ENCODE measurements at places on chromosomes 4 and X.

GRCh38 chr4:46793036-46793435, 116.0 kb downstream of the COX7B2 start:
- no peak for DNase-seq

- no peak for DNase-seq
These were observed 21.9 kb downstream of the CXXC4 start for GRCh38 chr4:104472766-104473165.

GRCh38 chr4:142353149-142353738, 492.9 kb downstream of the INPP4B start:
- DNase-seq: no peak

DNA sequence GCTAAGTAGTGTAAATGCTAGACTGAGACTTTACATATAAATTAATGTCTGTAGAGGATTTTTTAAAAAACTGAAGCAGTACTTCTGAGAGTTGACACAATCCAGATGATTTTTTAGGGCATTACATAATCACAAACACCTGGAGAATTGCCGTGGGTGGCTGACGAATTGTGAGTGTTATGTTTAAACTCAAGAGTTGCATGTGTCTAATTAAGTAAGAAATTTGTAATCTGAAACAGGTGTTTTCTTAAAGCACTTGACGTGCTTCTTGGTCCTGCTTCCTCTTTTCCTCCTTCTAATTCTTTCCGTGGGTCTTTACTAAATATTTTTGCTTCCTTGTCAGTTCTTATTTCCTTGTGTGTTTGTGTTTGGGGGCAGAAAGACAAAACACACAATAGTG, 27.8 kb downstream of the PIR start:
- DNase-seq: no peak

DNA sequence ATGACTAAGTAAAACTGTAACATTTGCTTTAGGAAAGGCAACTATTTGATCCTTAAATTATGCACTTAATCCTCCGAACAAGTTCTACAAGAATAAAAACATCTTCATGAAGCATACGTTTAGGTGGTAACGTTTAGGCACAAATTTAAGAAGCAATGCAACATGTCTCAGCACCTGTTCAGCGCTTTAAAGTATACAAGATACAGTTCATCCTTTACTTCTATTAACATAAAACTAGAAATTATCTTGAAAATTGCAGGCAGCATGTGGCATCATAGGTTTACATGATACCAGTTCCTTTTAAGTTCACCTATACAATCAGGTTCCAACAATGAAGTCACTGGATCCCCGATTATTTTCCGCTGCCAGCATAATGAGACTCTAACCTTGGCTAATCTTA, 1.5 kb downstream of the PLA2G12A start:
- DNase-seq: no peak

DNA sequence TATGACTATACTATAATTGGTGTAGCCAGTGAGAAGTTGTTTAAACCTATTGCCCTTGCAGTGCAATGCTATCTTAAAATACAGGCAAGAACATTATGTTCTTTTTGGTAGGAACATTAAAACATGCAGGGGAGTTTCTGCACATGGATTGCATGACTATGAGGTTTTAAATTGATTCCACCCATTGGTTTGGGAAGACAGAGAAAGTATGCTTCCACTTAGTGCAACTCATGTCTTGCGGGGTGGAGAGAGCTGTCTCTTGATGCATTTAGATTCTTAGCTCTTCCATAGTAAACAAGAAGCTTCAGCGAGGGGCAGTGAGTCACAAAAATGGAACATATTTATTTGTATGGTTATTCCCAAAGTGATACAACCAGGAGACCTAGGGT, 39.5 kb upstream of the RASL11B start:
- no peak for DNase-seq

GRCh38 chr4:120633810-120634209, 288.7 kb downstream of the PRDM5 start:
- no peak for DNase-seq

GRCh38 chr4:1682860-1683259, 1.3 kb downstream of the FAM53A start:
- DNase-seq: no peak

DNA sequence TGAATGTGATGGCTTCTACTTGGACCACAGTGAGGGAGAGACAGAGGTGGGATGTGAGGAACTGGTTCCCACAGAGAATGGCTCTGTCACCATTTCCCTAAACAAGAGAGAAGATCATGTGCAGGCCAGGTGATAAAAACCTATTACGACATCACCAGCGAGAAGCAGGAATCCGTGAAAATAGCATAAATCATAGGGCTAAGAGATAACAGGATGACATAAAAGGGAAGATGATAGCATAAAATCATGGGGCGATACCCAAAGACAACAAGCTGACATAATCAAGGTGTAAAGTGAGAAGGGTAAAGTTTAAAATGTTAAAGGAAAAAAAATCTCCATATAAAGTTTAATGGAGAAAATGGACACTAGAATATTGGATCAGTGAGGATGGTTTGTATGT, 205.5 kb upstream of the SLIT2 start:
- DNase-seq: no peak

DNA sequence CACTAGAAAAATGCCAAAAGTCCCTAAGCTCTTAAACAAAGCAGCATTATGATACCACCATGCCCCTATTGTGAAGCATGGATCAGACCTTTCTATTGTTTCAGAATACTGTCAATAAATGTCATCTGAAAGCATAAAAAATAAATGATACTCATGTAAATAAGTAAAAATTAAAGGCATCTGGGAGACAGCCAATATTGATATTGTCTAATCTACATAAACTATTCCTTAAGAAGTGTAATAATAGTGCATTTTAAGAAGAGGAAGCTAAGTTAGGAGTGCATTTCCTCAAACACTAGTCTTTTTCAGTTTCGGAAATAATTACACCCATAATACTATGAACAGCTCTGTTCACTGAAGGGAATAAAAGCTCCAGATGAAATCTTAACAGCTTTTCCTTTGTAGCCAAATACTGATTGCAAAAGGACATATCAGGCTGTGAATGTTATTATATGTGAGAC, 181.6 kb downstream of the SPOCK3 start:
- no peak for DNase-seq

GRCh38 chr4:167779280-167779679, 313.1 kb upstream of the ANXA10 start:
- DNase-seq: no peak

DNA sequence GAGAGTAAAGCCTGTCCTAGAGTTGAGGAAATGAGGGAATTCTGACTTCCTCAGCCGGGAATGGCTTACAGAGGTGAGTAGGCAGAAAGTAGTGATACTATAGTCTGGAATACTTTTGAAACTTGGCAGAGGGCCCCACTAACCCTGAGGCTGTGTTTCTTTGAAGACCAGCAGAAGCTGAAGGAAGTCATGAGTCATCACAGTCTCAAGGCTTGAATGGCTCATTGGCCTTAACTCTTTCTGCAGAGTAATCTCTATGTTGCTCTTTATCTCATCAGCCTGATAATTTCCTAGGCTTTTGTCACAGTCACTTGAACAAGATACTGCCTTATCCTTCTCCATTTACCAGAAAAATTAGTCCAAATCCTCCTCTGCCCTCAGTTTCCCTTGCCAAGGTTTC, 80.8 kb downstream of the ANKRD50 start:
- DNase-seq: peak; percentile 96

GRCh38 chrX:148813422-148813821, 313.0 kb downstream of the AFF2 start:
- no peak for DNase-seq

DNA sequence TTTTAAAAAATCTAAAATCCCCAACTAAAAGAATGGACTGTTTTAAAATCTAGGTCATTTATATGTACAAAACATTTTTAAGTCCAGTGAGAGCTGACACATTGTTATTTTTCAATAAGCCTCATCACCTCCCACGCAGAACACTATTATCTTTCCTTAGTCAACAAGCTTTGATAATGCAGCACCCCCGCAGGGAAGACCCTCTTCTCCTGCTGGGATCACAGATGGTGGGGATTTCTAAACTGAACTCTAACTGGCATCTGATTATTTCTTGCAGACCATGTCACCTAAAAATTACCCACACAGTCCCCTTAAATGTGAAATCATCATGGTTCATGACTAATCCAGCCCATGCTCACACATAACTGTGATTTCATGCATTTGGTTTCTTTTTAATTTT, 11.6 kb downstream of the SYTL4 start:
- DNase-seq: no peak

- no peak for DNase-seq
These were observed 403 bp upstream of the LGI2 start for GRCh38 chr4:25031077-25031621.

- no peak for DNase-seq
These were observed 81.6 kb downstream of the NAF1 start for GRCh38 chr4:163085085-163085484.

GRCh38 chrX:19772096-19772821, 115.1 kb downstream of the SH3KBP1 start:
- DNase-seq: peak; percentile 18

- no peak for DNase-seq
These were observed 66.0 kb upstream of the DDX60 start for GRCh38 chr4:168384437-168385141.

- DNase-seq: no peak
These were observed 51.1 kb downstream of the KLF3 start for GRCh38 chr4:38715050-38715449.

All from amniotic stem cell (primary cell).